Cortex of kidney (tissue), 1 donor: ENCODE measurements at places on chromosomes 6 and 20.

DNA sequence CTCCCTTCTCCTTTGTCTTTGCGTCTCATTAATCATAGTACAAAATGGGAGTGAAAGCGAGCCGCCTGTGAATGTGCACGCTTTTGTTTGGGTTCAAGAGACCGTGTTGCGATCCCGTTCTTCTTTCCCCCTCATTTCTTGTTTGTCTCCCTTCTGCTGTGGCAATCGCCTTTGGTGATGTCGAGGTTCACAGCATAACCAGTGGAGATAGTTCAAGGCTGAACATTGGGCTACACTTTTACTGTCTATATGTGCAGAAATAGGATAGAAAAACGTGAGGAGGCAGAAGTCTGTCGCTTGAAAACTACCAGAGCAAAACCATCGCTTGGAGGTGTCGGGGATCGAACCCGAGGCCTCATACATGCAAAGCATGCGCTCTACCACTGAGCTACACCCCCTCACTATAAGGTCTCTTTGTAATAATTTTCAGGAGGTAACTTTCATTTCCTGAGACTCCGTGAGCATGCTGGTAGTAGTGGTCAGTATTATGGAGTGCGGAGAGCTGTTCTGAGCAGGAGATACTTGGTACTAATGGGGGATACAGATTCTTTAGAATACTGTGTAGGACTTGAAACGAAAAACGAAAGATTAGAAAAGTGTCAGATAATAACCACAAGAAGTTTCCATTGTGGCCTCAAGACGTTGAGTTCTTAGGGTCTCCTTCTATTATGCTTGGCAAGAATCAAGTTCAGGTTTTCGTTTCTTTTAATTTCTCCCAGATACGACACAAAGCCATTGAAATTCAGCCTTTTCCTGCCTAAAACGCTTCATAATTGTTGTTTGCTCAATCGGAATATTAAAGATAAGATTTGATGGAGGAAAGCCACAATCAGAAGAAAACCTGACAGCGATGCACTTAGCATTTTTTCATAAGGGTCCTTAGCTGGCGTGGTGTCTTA lies 106.6 kb downstream of the TRIM27 start:
- DNase-seq: no peak

GRCh38 chr6:108712946-108713345 lies 135.3 kb upstream of the ARMC2 start:
- no peak for DNase-seq

- no peak for DNase-seq
These were observed 25.7 kb upstream of the KLHL31 start for GRCh38 chr6:53691252-53691651.

- no peak for DNase-seq
These were observed 9.6 kb downstream of the TTPAL start for GRCh38 chr20:44485078-44485829.

DNA sequence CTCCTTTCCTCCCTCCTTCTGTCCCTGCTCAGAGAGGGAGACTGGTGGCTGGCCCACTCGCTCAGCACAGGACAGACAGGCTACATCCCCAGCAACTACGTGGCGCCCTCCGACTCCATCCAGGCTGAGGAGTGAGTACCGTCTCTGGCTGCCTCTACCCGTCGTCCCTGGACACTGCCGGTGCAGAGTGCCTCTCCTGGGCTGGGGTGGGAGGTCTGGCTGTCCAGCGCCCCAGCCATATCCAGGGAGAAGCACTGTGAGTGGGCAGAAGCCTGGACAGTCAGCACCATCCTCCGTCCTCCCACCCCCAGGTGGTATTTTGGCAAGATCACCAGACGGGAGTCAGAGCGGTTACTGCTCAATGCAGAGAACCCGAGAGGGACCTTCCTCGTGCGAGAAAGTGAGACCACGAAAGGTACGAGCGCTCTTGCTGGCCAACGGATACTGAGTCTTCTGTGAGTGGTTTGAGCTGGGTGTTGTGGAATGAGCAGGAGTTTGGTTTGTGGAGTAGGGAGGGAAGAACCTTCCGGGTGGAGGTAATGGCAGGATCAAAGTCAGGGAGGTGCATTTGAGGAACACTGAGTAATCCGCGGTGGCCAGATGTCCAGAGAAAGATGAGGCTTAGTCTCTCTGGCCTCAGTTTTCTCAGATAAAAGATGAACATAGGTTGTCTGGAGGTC lies 48.1 kb downstream of the SRC start:
- DNase-seq: no peak

- no peak for DNase-seq
These were observed 4.7 kb downstream of the CITED2 start for GRCh38 chr6:139369568-139370282.
